ENCODE measurements at places on chromosomes 12 and 14.
A peak's percentile ranks its signal among the peaks of the same experiment; 100 is the strongest.

GRCh38 chr12:30973175-30973574 is 46.6 kb downstream of the TSPAN11 start:
- peak; percentile 32 for DNase-seq

DNA sequence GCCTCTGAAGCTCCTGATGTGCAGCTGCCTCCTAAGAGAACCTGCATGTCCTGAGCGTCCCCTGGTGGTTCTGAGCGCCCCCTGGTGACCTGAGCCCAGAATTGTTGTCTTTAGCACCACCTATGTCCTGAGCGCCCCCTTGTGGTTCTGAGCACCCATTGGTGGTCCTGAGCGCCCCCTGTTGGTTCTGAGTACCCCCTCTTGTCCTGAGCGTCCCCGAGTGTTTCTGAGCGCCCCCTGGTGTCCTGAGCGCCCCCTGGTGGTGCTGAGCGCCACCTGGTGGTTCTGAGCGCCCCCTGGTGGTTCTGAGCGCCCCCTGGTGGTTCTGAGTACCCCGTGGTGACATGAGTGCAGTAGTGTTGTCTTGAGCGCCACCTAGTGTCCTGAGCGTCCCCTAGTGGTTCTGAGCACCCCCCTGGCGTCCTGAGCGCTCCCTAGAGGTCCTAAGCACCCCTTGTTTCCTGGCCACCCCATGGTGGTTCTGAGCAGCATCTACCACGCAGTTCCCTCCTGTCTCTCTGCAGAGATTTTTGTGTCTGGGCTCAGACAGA is 782.5 kb downstream of the TMEM121 start:
- DNase-seq = peak; percentile 9

DNA sequence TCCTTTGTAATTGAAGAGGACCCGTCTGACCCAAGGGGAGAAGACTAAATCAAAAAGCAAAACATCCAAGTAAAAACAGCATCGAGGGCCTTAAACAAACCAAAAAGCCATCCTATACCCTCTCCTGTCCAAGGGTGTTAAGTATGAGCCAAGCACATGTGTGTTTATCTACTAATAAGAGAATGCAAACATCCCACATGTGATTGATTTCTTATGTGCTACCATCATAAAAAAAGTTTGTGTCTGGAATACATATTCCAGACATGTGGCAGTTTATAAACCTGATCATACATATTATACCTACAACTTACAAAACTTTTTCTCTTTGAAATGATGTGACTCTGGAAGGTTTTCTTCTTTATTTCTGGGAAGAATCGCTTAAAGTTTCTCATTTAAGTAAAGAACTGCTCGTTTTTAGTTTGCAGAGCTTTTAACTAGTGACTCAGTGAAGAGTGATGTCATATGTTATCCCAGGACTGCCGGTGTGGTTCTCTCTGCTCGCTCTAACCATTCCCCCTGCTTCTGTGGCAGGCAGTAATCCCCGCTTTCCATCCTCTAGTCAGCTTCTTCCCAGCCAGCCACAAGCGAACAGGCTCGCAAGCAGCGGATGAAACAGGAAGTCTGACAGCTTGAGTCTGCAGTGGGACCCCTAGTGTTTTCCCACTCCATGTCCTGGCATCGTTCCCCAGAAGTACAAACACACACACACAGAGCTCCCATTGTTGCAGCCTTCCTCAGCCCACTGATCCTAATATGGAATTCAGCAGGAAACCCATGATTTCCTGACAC is 431 bp upstream of the RHOJ start:
- peak; percentile 91 for DNase-seq

- no peak for DNase-seq
Observed at GRCh38 chr12:89597770-89598169, 71.9 kb upstream of the POC1B start.

DNA sequence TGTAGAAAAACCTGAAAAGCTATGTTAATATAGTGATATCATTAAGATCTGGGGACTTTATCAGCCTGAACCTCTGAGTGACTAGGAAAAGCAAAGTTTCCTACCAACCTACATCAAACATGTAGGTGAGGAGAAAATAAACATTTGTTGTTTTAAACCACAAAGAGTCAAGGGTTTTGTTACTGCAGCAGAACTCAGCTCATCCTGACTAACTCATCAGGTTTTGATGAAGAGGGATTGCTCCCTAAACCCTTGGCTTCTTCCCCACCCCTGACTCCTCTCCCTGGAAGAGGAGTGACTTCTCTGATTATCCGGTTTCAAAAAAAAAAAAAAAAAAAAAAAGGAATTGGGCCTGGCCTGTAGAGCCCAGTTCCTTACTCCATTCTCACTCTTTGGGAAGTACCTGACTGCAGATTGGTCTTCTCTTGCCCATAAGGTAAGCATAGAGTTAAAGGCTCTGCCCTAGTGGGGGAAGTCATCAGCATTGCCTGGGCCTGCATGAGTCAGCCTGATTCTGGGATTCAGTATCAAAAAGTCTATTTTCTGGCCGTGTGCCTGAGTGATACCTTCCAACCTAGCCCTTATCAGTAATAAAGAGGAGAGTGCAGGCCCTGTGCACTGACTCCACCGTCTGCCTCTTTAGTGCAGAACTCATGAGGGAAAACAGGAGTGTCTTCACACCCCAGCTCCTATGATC is 16.9 kb downstream of the BDKRB1 start:
- peak; percentile 45 for DNase-seq

- peak; percentile 9 for DNase-seq
Observed at GRCh38 chr12:32917094-32917611, 20.6 kb upstream of the PKP2 start.

DNA sequence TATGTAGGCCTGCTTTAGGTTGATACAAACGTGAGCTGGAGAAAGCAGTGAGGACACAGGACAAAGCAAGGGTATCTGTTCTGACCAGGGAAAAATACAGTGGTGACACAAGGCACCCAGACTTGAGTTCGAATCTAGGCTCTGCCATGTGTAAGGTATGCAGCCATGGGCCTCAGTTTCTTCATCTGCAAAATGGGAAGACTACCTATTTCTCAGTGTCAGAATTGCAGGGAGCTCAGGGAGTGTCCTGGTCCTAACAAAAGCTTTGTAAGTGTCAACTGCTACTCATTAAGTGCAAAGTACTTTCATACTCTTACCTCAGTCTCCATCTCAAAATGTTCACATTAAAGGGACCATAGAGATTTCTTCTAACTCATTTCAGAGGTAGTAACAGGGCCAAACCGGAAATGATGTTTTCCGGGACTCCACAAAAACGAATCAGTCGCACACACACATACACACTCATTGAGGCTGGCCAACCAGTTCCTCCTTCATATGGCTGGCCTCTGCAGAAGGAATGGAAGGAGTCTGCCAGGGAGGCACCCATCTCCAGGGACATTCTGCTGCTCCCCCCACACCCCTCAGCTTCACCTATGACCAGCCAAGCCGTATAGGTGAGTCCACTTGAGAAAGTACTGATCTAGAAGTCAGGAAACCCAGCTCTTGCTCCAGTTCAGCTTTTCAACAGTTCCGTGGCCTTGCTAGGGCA is 7.8 kb downstream of the CTDSP2 start:
- DNase-seq = peak; percentile 48

- DNase-seq = no peak
Observed at GRCh38 chr12:67026487-67027246, 242.5 kb upstream of the CAND1 start.

- no peak for DNase-seq
Observed at GRCh38 chr12:1162081-1162760, 171.2 kb downstream of the ERC1 start.

- peak; percentile 83 for DNase-seq
Observed at GRCh38 chr12:10540776-10541205, 35.1 kb downstream of the EIF2S3B start.

DNA sequence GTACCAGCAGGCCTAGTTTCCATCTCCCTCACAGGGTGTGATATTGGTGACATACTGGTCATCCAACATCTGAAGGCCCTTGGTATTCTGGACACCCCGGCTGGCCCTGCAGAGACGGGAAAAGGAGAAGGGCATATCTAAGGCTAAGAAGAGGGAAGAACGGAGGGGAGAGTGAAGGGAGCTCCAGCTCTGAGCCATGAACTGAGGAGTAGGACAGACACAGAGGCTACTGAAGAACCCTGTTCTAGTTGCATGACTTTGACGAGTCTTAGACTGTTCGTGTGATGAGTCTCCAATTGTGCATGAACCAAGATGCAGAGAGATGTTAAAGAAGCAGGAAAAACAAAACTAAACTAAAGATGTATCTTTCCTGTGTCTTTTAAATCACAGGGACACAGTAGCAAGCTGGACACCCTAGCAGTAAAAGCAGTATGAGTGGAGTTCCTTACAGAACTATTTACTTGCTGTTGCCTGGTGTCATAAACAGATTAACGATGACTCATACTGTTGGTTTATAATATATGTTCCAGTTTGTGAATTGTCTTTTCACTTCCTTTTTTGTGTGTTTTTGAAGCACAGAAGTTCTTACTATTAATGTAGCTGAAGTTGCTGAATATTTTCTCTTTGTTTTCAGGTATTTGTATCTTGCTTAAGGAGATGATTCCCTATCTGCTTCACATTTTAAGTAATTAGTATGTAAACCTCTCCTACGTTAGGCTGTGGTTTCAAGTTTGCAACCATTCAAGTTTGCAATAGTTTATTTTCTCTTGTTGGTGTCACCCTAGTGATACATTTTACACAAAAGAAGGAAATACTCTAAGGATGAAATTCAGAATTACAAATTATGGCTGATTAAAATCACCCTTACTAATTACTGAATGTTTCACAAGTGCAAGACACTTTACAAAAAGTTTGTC is 15.7 kb downstream of the FAR2 start:
- peak; percentile 86 for DNase-seq

DNA sequence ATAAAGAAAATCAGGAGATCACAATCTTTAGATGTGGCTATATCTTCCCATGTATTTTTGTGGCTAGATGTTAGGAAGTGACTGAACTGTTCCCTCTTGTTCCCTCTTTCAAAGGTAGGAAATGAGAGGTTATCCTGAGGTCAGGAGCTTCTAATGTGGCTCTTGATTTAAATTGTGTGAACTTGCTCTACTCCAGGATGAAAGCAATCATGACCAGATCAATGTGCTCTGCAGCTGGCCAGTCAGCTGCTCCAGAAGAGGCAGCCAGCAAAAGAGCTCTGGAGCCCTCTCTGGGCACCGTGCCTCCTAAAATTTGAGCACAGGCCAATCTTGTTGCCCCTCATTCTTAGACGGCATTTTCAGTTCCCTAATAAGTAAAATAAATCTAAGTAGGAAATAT is 32.0 kb downstream of the CDK17 start:
- DNase-seq = peak; percentile 27

DNA sequence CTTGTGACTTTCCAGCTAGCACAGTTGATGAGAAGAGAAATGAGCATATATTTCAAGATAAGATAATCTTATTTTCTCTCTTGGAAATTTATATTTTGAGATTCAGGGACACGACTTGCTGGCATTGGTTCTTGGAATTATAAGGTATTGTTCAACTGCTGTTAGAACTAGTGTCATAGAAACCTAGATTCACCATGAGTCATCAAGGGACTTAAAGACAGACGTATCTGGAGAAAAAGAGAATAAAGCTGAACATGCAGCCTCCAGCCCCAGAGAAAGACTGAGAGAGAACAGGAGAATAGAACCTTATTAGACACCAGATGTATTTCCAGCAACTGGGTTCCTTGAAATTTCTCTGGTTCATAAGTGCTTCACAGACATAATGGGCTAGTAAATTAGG is 194.4 kb upstream of the PPFIA2 start:
- DNase-seq = peak; percentile 13
